Kidney glomerular epithelial cell (primary cell): ENCODE measurements at places on chromosomes 2 and 18.

DNA sequence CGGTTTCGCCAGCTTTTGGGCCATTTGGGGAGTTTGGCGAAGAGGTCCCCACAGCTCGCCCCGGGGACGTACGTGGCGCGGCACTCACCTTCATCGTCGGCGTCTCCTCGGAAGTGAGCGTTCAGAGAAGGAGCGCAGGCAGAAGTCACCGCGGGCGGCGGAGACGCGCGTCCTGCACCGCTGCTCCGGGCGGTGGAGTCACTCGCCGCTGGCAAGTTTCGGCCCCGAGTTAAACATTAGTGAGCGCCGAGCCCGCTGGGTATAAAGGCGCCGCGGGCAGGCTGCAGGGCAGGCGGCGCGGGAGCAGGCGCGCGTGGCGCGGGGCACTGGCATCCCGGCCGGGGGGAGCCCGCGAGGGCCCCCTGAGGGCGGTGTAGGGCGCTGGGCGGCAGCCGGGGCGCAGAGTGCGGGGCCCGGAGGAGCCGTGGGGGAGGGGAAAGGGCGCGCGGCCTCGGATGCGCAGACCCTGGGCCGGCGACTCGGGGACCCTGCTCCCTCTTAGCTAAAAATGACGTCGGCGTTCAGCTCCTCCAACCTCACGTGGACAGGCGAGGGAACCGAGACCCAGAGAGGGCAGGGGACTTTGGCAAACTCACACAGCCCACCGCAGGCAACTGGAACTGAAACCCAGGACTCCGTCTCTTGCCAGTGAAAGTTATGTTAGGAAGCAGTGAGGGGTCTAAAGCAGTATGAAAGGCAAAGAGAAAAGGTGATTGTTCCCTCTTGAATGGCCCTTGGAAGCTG, at the start of gene DPP4:
DPP4 (minus strand) TSS at position 328 of the 744 bp plus-strand sequence; CDS start at position 94, 234 bp downstream.
- peak; percentile 35 for DNase-seq

DNA sequence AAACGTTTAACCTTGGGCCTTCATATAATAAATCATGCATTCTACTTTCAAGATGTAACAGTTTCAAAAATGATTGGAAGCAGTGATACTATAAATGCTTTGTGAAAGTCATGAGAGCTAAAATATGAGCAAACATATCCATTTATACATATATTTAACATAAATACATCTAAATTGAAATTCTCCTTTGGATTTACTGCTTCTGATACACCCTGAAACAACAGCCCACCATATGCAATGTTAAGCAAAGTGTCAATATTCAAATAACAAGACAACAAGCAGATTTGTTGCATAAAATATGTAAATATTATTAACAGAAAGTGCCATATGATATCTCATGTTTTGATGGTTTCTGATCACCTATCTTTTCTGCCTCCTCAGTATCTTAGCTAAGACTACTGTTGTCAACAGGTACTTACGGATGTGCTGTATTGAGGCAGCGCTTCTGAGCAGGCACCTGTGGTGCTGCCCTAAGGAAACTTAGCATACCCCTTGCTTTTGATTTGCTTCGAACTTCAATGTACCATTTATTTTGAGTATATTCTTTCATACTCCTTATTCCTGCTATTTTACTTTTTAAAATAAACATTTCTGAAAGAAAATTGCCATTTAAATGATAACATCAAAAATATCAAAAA, 6.1 kb downstream of the FIGN start:
- no peak for DNase-seq

DNA sequence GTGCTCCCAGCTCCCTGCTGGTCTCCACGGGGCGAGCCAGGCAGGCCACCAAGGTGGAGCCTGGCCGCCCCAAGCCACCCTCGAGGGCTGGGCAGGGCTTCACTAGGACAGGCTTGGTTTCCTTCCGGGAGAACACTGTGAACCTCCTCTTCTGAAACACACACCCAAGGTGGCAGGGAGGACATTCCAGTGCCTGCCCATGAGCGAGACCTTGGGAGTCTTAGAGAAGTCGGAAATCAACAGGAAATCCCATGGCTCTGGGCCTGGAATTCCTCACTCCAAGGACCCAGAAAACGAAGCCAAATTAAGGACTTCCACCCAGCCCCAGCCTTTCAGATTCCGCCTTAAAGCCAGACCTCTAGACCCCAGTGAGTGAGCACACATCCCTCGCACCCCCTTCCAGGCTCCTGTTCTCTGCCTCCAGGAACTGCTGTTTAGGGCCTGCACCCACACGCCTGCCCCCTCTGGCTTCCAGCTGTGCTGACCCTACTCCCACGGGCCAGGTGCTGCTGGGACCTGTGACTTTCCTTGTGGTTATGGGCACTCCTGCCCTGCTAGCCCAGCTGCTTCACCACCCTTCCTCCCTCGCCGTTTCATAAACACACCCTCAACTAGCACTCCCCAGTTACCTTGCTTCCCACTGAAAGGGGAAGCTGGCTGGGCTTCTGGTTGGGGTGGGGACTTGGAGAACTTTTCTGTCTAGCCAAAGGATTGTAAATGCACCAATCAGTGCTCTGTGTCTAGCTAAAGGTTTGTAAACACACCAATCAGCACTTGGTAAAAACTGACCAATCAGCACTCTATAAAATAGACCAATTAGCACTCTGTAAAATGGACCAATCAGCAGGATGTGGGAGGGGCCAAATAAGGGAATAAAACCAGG, 13.7 kb downstream of the GPR17 start:
- DNase-seq, result no peak

- DNase-seq, result no peak
Measured at GRCh38 chr2:55107436-55107835, 57.2 kb upstream of the RTN4 start.

GRCh38 chr2:203905656-203906055, 30.9 kb upstream of the ICOS start:
- DNase-seq, result no peak

GRCh38 chr18:63374540-63374939, 7.5 kb upstream of the KDSR start:
- DNase-seq, result no peak

DNA sequence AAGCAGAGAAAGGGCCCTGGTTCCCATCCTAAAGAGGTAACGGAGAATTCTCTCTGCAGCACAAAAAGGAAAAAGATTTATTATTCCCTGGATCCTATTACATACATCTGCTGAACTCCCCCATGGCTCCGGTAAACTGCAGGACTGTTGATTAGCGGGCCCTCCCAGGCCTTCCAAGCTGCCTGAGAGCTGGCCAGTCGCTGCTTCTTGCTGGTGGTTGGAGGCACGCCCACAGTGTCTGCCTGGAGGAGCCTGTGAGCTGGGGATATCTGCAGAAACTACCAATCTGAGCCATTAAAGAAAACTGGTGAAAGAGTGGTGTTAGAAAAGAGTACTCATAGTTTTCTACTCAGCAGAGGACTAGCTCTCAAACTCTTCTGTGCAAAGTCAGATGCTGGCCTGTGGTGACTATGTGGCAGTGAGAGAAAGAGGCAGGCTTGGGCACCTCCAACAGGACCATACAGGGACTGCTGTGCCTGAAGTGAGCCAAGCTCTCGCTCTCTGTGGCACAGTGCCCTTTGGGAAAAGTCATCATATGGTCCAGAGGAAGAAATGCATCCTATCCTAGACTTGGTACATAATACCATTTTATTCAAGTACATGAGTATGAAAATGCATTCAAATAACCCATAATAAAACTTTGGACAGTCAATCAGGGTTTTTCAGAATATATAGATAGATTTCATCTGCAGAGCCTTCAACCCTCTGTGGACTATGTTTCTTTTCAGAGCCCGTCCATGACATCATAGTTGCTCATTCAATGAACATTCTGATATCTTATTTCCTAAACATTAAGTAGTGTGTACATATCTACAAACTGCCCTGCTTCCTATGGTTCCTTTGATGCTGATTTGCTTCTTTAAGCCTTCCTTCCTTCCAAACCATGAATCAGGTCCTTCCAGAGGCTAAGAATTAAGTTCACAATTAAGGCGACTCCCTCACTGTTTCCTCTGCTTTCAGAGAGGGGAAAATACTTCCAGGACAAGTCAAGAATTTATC, 242.0 kb upstream of the LYPD1 start:
- DNase-seq, result no peak

- DNase-seq, result no peak
Measured at GRCh38 chr18:10011061-10011460, 97.2 kb downstream of the VAPA start.

DNA sequence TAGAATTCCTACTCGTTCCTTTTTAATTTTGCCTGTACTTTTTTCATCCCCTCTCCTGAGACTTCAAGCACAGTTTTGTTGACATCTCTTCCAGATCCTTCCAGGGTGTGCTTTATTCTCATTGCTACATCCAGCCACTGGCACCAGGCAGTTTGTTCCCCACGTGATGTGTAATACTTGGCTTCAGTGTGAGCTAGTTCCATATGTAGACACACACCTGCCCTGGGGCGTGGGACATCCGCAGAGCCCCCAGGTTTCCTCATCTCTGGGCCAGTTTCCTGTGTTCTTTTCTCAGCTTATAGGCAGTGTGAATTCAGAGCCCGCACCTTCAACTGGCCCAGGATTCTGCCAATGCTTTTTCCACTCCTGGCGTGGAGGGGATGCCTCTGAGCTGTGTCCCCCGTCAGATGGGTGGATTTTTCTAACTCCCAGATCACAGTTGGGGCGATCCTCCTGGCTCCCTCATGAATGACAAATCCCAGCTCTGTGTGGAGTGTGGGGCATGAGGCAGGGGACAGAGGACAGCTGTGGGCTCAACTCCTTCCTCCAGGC, 46.6 kb downstream of the DIPK1C start:
- no peak for DNase-seq

GRCh38 chr2:96859099-96859649, 1.4 kb upstream of the ANKRD39 start:
- no peak for DNase-seq

DNA sequence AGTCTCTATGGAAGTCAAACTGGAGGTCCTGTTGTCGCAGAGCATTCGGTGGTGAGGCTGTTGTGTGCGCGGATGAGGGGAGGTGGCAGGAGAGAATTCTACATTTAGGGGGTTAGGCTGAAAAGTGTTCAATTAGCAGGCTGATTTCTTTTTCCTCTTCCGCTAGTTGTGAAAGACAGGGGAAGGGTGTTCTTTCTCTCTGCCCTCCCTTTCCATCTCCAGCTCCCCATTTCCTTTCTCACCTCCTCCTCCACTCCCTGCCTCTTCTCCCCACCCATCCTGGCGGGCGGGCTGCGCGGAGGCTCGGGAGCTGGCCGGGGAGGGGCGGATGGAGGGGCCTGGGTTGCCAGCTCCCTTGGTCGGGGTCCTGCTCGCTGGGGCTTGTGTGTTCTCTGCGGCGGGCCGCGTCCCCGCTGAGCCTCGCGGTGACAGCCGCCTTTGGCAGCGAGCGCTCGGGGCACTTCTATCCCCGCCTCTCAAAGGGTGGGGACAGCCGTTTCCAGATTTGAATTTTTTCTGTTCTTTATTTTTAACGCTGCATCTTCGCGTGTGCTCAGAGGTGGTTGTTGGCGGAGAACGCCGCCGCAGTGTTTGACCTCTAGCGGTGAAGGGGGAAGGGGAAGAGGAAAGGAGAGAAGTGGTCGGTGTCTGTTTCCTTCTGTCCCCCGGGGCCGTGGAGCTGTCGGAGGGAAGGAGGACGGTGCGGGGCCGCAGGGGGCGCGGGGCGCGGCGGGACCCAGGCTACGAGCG, 3.6 kb downstream of the SOX11 start:
- DNase-seq, result no peak

DNA sequence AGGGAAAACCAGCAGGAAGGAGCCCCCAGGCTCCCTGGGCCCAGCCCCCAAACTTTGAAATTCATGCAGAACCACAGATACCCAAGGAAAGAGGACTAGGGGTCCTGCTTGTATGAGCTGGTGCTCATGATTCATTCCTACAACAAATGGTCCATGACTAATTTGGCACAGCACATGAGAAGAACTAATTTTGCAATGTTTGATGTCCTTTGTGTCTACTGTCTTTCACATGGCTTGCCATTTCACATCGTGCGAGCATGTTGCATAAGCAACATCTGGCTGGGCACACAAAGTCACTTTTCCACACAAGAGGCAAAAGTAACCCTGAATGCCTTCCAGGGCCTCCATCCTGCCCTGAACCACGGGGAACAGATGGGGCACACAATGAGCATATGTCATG, 149.6 kb upstream of the APCDD1 start:
- DNase-seq, result no peak

DNA sequence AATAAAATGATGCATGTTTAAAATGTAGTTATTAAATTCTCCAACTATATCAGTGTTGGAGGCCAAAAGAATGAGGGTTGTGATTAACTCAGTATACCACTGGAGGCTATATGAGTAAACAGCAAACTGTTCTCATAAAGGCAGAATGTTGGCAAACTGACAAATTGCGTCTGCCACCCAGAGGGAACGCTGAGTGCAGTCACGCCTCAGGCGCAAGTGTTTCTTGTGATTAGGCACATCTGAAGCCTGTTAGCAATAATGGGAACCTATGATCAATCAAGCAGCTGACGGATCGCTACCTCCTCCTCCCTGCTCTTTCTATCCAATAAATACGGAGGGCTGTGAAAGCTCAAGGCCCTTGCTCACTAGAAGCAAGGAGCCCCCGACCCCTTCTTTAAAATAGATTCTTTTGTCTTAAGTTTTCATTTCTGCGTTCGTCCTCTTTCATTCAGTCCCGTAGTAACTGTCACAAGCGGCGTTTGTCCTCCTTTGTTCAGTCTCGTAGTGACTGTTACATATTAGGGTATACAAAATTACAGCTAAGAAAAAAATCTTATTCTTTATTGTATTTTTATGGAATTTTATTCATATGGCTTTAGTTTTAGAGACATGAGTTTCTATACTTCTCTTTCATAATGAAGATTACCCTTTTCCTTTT, 16.3 kb upstream of the RMND5A start:
- DNase-seq, result no peak

GRCh38 chr2:32697156-32697555, 69.3 kb downstream of the TTC27 start:
- DNase-seq, result no peak

GRCh38 chr2:114038710-114039109, 148.8 kb downstream of the ACTR3 start:
- DNase-seq, result no peak

- DNase-seq, result peak; percentile 34
Measured at GRCh38 chr18:46071653-46072375, at the start of gene PSTPIP2. Gene PSTPIP2, minus strand, starts transcription at chr18:46072260. Its CDS starts 72 bp downstream, at chr18:46072188.

DNA sequence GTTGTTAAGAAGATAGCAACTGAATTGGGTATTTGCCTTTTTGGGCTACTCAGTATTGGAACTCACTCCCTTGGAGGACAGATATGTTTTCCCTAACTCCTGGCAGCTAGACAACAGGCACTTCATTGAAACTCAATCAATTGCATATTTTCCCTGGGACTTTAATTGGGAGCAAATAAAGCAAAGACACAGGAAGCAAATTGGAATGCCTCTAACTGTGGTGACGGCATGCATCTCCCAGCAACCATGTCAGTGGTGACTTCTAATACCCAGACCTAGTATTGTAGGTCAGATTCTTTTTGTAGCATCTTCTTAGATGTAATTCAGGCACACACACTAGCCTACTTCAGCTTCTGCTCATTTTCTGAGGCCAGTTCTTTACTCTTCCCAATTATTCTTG, 164.2 kb upstream of the SETBP1 start:
- no peak for DNase-seq

- DNase-seq, result no peak
Measured at GRCh38 chr2:145897151-145897550, 1377.2 kb upstream of the ZEB2 start.

- DNase-seq, result no peak
Measured at GRCh38 chr2:26297061-26297460, 48.9 kb upstream of the SELENOI start.
